T-helper 1 cell (primary cell): ENCODE measurements at places on chromosomes 6 and 20.

GRCh38 chr6:13396241-13396792 is 68.0 kb upstream of the TBC1D7 start:
- no peak for DNase-seq

- no peak for DNase-seq
Measured at GRCh38 chr6:163263196-163263595, 151.3 kb upstream of the QKI start.

- DNase-seq, result no peak
Measured at GRCh38 chr6:132893772-132894490, 79.6 kb downstream of the RPS12 start.

GRCh38 chr6:46011188-46012085 is 4.2 kb downstream of the CLIC5 start:
- peak; percentile 41 for DNase-seq

- DNase-seq, result no peak
Measured at GRCh38 chr20:14915356-14915755, 577.9 kb upstream of the FLRT3 start.

- DNase-seq, result no peak
Measured at GRCh38 chr6:110826236-110827129, 11.2 kb upstream of the CDK19 start.

GRCh38 chr6:166351715-166352285 is 9.5 kb upstream of the SFT2D1 start:
- no peak for DNase-seq

DNA sequence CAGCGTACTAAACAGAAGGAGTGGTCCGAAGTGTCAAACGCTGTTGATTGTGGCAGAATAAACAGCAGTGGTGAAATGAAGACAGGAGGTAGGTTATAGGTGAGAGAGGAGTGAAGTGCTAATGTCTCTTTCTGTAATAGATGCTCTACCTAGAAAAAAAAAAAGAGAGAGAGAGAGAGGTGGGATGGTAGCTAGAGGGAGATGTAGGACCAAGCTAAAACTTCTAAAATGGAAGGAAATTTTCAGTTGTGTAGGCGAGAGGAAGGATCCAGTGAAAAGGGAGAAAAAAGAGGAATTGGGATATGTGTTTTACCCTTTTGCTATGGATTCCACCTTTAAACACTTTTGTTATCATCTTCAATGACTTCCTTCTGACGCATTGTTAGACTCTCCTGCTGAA is 126.5 kb upstream of the BMP2 start:
- DNase-seq, result no peak

DNA sequence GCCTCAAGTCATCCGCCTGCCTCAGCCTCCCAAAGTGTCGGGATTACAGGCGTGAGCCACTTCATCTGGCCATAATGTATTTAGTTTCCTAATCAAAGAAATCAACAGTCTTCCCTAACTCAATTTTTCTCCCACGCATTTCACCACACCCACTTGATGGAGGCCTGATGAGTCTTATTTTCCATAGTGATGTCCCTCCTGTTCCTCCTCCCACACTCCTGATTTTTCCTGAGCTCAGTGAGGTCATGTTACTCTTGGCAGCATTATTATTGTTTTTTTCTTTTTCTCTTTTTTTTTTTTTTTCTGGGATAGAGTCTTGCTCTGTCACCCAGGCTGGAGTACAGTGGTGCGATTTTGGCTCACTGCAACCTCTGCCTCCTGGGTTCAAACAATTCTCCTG is 8.9 kb downstream of the ABRACL start:
- DNase-seq, result no peak

GRCh38 chr6:91435630-91436029 is 848.8 kb upstream of the MAP3K7 start:
- DNase-seq, result no peak

DNA sequence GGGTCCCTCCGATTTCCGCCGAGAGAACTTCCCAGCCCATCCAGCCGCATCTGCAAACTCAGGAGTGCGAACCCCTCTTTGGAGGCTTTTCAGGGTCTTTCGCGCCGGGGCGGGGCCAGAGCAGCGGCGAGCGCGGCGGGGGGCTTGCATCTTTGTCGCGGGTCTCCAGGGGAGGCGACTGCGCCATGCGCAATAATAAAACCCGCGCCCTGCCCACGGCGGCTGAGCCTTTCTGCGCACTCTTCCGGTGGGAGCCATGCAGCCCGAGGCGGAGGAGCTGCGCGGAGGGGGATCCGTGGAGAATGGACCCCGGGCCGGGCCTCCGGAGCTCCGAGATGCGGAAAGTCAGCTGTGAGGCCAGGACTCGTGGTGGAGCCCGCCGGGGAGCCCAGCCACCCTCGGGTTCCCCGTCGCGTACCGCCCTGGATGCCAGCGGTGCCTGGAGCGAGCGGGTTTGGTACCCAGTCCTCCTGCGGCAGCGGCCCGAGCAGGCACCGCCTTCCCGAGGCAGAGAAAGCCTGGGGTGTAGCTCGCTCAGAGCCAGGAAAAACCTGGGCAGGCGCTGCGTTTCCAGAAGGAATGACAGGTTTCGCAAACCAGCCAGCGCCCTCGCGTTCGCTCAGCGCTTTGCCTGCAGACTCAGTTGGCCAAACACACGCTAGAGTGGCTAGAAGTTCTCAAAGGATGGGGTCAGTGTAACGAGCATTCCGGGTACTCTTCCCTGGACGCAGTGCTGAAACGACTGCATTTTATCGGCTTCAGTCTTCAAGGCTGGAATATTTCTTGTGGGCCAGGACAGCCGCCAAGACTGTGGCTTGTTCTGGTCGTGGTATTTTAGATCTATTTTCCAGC is 1.2 kb downstream of the AKAP12 start:
- peak; percentile 6 for DNase-seq

DNA sequence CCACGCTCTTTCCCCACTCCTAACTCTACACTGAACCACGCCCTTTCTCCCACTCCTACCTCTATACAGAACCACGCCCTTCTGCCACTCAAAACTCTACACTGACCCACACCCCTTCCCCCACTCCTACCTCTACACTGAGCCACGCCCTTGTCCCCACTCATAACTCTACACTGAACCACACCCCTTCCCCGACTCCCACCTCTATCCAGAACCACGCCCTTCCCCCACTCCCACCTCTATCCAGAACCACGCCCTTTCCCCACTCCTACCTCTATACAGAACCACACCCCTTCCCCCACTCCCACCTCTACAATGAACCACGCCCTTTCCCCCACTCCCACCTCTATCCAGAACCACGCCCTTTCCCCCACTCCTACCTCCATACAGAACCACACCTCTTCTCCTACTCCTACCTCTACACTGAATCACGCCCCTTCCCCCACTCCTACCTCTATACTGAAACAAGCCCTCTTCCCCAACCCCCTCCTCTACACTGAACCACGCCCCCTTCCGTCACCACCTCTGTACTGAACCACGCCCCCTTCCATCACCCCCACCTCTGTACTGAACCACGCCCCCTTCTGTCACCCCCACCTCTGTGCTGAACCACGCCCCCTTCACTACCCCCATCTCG is 10.1 kb downstream of the PXMP4 start:
- no peak for DNase-seq

- no peak for DNase-seq
Measured at GRCh38 chr6:158460602-158461169, 99.2 kb upstream of the TMEM181 start.

DNA sequence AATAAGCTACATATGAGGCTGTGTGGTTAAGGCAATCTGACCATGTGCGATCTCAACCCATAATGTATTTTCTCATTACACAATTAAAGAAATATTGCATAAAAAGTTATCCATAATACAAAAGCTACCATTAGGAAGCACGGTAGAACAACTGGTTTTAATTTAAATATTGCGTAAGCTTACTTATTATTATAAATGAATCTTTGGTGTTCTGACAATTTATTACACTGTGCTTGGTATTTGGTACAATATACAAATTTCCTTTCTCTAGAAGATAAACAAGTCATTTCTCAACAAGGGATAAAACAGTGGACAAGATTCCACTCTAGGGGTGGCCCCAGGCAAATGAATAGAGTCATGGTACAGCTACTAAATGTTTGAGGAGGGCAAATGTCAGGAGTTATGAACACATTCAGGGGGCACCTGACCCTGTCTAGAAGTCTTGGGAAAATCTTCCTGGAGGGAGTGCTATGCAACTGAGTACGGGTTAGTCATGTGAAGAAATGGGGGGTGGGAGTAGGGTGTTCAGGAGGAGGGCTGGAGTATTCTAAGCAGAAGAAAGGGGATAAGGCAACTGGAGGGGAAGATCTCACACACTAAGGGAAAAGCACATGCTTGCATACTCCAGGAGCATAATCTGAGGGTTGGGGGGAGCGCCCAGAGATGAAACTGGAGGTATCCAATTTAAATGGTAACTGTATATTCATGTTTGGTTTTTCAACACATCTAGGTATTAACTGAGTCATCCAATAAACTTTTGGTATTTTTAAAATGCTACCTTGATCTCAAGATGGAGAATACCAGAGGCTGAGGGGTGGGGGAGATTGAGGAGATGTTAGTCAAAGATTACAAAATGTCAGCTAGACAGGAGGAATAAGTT is 296.9 kb upstream of the SGK1 start:
- no peak for DNase-seq

DNA sequence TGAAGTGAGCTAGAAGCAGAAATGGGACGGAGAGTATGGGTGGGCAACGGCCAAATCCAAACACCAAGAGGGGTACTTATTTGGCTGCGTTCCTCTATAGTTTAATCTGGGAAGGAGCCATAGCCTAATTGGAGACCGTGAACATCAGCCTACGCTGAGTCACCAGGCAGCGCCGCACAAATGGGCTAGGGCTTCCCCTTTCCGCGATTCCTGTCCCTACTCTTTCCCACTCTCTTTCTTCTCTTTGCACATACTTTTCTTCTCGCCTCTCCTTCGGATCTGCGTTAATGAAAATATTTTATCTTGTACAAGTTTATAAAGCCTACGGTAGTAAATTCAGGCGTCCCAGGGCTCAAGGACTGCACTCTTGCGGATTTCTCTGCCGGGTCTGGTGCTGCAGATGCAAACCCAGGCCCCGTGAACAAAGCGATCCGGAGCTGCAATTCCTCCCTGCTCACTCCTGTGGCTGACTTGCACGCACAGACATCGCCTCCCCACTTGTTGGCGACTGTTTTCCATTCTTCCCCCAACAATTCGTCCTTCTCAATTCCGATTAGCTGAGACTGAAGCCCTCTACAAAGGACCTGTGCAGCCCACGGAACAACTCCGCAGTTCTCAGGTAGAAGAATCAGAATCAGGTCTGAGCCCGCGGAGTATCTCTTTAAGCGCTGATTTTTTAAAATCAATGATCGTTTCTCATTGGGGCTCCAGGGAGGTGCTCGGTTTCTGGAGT is 4.2 kb upstream of the TBX18 start:
- no peak for DNase-seq

DNA sequence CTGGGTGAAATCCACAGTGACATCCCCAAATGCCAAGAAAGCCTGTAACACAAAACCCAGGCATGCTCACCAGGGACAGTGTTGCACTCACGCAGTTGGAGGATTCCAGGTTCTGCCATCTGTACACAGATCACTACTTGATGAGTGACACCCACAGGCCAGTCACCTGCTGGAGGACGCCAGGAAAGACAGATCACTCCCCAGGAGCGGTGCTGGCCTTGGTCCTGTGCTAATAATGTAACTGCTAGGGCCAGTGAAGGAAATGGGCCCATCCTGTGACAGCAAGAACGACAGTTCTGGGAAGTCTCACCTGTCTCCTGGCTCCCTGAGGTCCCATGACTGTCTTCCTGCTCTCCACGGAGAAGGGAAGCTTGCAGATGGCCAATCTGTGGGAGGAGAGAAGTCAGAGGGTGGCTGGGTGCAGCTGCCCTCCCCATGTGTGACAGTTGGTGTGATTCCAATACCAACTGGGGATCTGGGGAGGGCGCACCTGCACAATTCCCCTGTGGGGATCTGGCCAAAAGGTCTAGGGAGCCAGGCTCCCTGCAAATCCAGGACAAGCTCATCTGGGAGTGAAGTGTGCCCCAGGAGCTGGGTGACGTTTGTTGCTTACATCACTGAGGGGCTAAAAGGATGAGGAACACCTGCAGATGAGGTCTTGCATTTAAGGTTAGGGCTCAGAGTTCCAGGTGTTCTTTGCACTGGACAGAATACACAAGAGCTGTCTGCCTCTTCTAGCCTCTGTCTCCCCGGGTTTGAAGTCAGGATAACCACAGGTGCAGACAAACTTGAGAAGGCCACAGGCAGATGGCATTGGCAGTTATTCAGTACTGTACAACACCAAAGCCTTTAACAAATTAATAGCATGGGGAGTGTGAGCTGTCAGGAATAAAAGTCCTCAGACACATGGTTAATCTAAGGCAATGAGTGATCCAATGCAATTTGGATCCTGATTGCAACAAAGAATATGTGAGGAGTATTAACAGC is 10.3 kb downstream of the ZNF337 start:
- no peak for DNase-seq

DNA sequence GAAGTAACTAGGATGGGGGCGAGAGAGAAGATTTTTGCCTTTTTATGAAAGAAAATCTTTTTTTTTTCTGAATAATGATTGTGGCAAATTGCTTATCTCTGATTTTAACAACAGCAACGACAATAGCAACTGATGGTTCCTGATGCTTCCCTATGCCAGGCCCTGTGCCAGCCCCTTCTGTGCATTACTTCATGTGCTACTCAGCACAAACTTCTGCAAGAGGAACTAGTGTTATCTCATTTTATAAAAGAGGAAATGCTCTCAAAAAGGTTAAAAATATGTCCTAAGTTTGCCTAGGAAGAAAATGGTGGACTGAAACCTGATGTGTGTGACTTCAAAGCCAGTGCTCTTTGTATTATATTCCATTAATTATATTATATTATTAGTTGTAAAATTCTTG is 74.0 kb upstream of the RALGAPA2 start:
- no peak for DNase-seq
